ENCODE measurements at places on chromosomes 5 and 9.

DNA sequence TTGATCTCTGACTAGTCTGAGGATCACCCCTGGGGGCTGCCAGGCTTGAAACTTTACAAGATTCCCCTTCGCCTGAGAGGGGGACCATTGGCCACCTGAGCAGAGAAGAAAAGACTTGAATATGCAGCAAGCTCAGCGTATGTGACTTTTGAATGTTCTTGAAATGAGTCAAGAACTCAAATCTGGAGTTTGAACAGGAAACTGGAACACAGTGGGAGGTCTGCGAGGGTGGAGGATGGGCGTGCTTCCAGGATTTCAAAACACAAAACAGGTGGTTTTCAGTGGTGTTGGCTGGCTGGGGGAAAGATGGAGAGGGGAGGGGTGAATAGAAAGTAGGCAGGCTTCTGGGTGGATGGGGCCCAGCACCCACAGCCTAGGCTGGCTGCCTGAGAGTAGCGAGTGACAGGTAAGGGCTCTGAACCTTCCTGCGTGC lies 40.6 kb downstream of the TMEM174 start:
- DNase-seq, result no peak

- DNase-seq, result peak; percentile 49
Observed at GRCh38 chr9:138023394-138024124, 146.0 kb downstream of the CACNA1B start.

DNA sequence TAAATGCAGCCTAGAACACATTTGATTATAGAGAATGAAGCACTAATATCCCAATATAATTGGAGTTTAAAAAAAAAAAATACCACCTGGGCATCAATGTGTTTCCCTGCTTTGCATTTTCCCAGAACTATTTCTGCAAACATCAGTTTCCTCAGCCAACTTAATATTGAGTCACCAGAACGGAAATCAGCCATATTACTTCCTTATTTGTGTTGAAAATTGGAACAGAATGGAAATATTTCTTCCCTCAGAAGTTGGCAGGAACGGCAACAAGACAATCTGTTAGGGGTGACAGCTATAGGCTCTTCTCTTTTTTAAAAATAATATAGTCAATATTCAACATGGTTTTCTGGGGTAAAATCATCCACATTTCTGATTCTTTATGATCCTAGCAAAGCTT lies 4.0 kb downstream of the MFAP3 start:
- DNase-seq, result no peak

- DNase-seq, result no peak
Observed at GRCh38 chr5:171336521-171337209, 27.6 kb downstream of the TLX3 start.

DNA sequence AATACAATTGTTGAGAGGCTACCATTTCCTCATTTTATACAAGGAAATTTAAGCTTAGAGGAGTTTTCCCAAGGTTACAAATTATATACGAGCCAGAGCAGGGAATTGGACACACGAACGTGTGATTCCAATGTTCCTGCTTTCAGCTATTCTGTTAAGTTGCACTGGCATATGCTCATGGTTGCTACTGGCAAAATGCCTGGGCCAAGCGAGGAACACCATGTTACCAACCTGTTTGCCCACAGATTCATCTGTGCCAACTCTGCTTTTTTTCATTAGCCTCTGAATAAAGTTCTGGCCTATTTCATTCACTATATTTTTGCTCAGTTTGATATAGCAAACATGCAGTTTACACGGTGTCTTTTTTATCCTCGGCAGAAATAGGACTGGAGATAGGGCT lies 5.1 kb upstream of the C5orf46 start:
- no peak for DNase-seq

DNA sequence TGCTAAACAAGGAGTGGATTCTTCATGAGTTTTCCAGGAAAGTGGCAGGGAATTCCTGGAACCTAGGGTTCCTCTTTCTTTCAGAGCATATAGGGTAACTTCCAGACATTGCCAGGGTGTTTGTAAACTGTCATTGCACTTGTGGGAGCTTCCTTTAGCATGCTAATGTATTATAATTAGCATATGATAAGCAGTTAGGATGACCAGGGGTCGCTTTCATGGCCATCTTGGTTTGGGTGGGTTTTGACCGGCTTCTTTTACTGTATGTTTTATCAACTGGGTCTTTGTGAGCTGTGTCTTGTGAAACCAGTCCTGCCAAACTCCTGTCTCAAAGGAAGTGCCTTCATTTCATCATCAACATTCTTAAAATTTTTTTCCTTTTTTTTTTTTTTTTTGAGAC lies 11.9 kb upstream of the MELK start:
- no peak for DNase-seq

GRCh38 chr5:28766565-28767158 lies 1728.3 kb upstream of the CDH9 start:
- DNase-seq, result no peak

- no peak for DNase-seq
Observed at GRCh38 chr9:97518166-97518908, 16.9 kb downstream of the TMOD1 start.

- DNase-seq, result no peak
Observed at GRCh38 chr9:29965834-29966233, 2392.6 kb upstream of the C9orf72 start.

DNA sequence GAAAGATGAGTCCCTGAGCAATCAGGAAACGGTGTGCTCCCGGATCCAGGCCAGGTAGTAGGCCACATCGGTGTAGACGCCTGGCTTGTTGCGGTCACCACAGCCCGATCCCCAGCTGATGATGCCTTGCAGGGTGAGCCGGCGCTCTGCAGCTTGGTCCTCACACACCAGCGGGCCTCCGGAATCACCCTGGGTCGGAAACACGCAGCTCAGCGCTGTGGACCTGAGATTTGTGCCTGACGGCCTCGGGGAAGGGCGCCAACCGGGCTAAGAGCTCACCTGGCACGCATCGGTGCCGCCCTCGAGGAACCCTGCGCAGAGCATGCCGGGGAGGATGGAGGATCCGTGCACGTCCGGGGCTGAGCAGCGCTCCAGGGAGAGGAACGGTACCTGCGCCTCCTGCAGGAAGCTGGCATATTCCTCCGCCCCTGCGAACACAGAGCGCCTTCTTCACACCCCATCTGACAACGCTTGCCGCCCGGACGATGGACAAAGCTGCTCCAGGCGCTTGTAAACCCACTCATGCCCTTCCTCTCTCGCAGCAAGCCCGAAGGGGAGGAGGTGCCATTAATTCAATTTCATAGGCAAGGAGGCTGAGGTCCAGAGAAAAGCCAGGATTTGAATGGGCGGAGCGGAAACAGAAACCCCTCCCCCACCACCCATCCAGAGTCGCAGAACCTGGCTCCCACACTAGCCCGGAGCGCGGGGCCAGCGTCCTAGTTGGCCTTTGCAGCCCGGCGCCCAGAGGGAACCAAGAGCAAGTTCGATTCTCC lies 2.0 kb upstream of the PFN3 start:
- DNase-seq, result peak; percentile 90

DNA sequence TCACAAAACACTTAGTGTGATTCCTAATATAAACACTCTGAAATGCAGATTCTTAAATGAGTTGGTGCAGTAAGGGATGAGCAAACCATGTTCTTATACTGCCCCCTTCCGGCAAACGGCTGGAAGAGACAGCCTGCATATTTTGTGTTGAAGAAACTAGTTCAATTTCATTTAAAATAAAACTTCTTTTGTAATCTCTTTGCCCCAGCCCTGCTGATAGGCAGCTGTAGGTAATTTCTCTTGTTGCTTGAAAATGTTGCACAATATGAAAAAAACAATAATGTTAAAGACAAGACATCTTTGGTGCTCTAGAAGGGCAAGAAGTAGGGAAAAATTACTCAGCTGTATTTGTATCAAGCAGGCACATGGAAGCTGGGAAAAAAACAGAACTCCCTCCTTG lies 89.7 kb upstream of the CCNG1 start:
- DNase-seq, result peak; percentile 75

GRCh38 chr5:35853631-35854030 lies 3.1 kb upstream of the IL7R start:
- peak; percentile 88 for DNase-seq

GRCh38 chr5:90747693-90748092 lies 189.1 kb downstream of the ADGRV1 start:
- DNase-seq, result no peak

DNA sequence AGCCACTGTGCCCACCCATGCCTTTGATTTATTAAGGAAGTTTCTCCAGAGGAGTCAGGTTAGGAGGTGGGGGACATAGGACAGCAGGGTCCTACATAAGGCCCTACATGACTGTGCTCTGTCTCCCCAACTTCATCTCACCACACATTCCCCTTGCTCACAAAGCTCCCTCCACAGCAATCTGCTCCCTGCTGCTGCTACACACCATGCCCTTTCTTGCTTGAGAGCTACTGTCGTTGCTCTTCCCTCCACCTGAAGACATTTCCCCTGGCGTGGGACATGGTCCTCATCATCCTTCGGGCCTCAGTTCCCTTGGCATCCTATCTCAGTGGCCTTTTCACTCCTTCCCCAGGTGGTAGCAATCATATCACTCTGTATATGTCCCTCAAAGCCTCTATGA lies 75.9 kb upstream of the DAPK1 start:
- DNase-seq, result no peak

- no peak for DNase-seq
Observed at GRCh38 chr9:71966601-71967000, 55.2 kb downstream of the C9orf85 start.

- no peak for DNase-seq
Observed at GRCh38 chr9:132732326-132733259, 62.3 kb downstream of the GTF3C4 start.

DNA sequence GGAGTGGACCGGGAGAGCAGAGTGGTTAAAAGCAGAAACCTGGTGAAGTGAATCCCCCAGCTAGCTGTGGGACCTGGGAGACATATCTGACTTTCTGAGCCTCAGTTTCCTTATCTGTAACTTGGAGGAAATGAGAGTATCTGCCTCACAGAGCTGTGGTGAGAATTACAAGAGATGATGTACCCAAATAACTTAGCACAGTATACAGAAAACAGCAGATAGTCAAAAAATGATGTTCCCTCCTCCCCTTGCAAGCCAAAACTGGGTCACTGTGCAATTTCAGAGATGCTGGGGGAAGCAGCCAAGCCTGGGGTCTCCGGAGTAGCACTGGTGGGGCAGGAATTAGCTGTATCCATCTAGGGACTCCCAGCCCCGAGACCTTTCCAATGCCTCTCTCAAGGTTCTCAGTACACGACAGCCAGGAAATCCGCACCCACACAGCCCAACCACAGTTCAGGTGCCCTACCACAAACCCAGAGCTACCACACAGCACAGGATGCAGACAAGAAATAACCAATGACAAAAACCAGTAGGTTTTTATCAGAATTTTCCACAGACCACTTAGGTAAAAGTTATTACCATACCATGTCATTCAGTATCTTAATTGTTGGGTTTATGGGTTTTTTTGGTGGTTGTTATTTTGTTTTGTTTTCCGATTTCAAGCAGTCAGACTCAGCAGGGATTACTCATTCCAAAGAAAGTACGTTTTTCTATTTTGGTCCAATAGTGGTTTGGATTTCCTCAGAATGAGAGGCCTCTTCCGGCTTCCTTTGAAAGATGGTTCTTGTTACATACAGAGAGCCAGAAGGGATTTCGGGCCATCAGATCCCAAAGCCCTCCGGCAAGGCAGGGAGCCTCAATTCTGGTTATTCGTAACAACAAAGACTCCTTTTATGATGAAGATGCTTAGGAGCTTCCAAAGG lies 4.9 kb upstream of the HRH2 start:
- DNase-seq, result peak; percentile 91

DNA sequence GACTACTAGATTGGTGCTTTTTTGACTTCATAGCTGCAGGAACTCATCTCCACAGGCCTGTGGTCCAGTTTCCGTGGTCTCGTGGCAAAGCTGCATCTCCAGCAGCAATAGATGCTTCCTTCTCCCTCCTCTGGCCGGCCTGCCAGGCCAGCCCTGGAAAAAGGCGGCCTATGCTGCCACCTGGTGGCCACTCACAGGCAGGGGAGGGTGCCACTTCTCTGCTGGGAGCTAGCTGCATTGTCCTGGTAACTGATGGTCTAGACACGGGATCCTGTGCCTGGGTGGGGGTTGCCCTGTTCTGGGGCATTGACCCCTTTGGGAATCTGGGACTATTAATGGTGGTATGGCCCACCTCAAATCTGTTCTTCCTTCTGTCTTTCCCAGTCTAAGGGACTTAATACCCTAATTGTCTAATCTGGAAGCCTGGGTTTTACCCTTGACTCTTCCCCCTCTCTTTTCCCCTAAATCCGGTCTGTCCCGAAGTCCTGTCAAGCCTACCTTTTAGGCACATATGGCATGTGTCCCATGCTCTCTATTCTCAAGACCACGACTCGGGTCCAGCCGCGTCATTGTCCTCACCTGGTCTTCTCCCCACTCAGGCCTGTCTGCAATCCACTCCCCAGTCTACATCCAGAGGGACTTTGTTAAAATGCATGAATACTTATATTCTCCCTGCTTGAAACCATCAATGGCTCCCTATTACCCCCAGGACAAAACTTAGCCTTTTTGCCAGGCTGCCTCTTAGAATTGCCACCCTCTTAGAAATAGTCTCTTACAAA lies 20.1 kb upstream of the PTGS1 start:
- peak; percentile 91 for DNase-seq

DNA sequence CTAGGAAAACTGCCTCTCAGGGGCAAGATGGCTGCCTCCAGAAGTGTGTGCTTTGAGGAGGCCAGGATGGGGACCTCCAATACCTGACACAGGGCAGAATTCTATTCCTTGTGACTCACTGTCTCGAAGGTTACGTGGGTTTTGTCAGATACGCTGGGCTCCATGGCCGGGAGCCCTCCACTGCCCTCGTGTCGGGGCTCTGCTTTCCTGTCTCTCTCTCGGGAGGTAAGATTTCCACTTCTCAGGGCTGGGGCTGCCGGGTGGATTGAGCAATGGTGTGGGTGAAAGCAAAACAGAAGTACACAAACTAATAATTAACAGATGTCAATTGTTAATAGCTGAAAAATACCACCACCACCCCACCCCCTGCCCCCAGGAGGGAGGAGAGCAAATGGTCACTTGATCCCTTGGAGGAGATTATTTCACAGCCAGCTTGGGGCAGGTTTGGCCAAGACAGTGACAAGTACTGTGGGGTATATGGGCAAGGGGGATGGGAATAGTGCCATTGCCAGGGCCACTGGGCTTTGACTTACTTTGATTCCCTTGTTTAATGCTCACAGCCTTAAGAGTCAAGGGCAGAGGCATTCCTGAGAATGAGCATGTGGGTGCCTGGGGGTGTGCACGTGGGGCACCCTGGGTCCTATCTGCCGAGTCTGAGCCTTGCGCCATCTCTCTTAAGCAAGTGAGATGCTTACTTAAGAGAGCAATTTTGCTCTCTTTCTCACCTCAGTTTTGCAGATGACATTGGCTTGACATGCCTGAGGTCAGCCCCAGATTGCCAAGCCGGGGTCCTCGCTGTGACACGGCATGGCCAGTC lies 28.8 kb upstream of the DAB2IP start:
- no peak for DNase-seq

GRCh38 chr5:150299571-150300327 lies 3.0 kb downstream of the ARSI start:
- no peak for DNase-seq

DNA sequence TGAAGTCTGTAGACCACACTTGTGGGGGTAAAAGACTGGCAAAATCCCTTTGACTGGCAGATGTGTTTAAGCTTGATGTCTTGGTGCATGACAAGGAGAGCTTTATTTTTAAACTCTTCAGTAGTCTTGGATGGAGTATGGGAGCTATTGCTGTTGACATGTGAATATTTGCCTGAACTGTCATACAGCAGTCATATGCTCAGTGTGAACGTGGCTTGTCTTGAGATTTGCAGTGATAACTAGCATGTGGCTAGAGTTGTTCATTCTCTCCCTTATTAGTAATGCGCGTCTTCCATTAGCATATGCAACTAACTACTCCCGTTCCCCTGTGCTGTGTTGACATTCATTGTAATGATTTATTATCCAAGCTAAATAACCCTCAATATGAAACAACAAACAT lies 523.6 kb upstream of the WWC1 start:
- DNase-seq, result no peak

All from activated effector memory CD4-positive, alpha-beta T cell treated with anti-CD3 and anti-CD28 coated beads, Interleukin-2, amount 50 U/mL, for 16 hours (primary cell).